Adrenal gland (tissue), 19 donors: ENCODE measurements at places on chromosomes 4 and X.

DNA sequence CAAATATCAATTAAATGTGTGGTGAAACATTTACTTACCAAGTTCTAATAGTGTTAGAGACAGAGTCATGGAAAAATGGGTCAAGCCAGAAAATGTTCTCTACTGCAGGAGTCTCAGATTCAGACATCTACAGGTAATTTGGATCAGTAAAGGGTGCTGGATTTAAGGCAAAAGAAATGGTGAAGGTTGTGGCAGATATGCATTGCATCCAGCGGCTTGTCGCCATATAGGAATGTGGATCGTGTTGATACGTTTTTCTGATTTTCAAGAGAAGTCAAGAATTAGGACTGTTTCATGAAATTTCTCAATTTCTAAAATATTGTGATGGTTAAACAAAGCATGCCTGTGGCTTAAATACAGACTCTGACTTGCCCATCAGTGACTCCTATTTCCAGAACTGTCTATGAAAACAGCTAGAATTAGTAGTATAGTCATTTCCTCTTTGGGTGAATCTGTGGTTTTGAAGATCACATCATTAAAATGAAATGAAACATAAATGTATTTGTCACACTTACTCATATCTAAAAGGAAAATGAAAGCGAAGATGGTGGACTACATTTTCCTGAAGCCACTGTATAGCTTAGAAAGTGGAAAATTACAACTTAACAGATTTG, 110.1 kb upstream of the VEGFC start:
- H3K4me3 ChIP-seq = no peak overlapping the region
- no peak overlapping the region for H3K27ac ChIP-seq
- no peak for DNase-seq
- no peaks in the 10 kb centered on the region for H3K27me3 ChIP-seq
- H3K36me3 ChIP-seq = no peaks in the 10 kb centered on the region
- H3K4me1 ChIP-seq = no peaks in the 10 kb centered on the region

DNA sequence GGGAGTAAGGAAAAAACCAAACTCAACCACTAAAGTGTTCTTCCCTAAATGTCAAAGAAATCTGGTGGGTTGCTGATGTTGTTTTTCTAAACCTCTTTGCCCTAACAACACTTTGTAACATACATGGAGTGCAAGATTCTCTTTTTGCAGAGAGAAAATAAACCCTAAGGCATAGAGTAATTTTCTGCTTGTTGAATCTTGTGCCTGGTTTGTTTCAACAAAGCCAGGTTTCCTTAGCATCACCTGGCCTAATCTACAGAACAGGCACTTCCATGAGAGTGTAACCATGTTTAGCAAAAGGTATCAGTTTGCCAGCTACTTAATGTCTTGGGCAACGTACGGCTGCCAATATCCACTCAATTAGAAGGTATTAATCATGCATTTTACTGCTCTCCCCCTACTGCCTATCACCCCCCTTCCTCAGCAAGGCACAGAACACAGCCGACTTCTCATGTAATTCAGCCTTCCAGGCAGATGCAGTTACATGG, 219.2 kb downstream of the MAML3 start:
- no peaks in the 10 kb centered on the region for H3K36me3 ChIP-seq
- no peak for DNase-seq
- H3K4me3 ChIP-seq = no peak overlapping the region
- H3K27ac ChIP-seq = no peak overlapping the region
- peaks cover 15% of the 10 kb centered on the region for H3K4me1 ChIP-seq
- no peaks in the 10 kb centered on the region for H3K27me3 ChIP-seq

- no peaks in the 10 kb centered on the region for H3K27me3 ChIP-seq
- DNase-seq = no peak
- H3K4me3 ChIP-seq = no peak overlapping the region
Measured at GRCh38 chr4:1040344-1041146, 29.1 kb downstream of the FGFRL1 start.

DNA sequence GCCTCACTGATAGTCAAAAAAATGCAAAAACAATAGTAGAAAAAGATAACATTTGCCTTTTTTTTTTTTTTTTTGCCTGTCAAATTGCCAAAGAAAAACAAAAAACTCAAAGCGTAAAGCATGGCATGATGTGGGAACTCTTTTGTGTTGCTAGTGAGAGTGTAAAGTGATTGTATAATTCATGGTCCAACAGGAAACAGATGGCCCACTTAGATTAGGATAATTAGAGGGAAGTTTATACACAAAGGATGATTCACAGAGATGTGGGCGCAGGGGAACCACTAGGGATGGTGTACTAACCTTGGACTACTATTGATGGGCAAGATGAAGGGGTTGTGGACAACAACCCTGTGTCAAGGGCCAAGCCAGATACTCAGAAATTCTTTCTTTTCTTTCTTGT, 16.4 kb downstream of the MCUB start:
- DNase-seq = no peak
- no peaks in the 10 kb centered on the region for H3K4me1 ChIP-seq
- no peak overlapping the region for H3K27ac ChIP-seq
- no peaks in the 10 kb centered on the region for H3K27me3 ChIP-seq
- no peak overlapping the region for H3K4me3 ChIP-seq

- peak; percentile 22 for DNase-seq
- no peaks in the 10 kb centered on the region for H3K27me3 ChIP-seq
- H3K4me1 ChIP-seq = no peaks in the 10 kb centered on the region
- no peak overlapping the region for H3K27ac ChIP-seq
- no peaks in the 10 kb centered on the region for H3K36me3 ChIP-seq
Measured at GRCh38 chr4:8506373-8507195, 66.0 kb downstream of the TRMT44 start.

DNA sequence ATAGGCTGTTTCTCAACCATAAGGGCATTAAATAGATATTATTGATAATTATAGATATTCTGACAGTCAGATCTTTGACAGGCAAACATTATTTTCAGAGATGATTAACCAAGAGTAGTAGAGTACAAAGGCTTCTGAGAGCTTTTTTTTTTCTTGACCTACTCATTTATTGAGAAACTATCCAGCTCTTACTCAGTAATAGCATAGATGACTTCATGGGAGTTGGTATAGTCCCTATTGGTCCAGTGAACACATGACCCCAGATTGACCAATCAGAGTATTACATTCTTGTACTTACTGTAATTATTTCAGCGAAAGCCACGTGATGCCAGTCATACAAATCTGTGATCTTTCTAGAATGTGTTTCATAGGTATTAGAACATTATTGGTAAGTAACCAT, 508.7 kb downstream of the FSTL5 start:
- H3K27ac ChIP-seq = no peak overlapping the region
- no peaks in the 10 kb centered on the region for H3K27me3 ChIP-seq

DNA sequence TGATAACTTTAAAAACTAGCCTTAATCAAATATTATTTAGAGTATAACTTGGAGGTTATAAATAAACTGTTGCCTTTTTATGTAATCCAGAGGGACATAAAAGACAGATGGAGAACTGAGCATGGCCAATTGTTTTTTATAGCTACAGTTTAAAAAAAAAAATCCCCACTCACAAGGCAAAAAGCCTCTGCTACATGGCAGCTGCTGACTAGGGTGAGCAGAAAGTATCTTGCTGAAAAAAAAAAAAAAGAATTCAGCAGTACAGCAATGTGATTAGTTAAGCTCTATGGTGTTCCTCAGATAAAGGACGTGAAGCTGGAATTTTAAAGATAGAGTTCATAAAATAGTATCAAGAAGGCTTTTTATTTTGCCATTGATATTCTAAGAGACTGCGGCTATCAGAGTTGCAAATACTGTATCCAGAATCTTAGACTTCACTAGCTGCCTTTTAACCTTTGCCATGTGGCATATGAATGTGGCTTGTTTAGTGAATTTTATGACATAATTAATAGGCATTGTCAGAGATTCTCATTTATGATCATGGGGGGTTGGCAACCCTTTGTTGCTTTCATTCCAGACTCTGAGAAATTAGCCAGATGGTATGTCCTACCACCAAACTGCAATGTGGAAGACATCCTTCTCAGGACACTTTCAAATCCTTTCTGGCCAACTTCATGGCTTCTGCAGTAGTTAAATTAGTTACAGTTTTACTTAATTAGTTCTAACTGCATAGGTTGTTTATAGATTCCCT, 498.0 kb downstream of the STPG2 start:
- H3K4me3 ChIP-seq = no peak overlapping the region
- no peaks in the 10 kb centered on the region for H3K4me1 ChIP-seq
- no peak for DNase-seq
- no peaks in the 10 kb centered on the region for H3K36me3 ChIP-seq

DNA sequence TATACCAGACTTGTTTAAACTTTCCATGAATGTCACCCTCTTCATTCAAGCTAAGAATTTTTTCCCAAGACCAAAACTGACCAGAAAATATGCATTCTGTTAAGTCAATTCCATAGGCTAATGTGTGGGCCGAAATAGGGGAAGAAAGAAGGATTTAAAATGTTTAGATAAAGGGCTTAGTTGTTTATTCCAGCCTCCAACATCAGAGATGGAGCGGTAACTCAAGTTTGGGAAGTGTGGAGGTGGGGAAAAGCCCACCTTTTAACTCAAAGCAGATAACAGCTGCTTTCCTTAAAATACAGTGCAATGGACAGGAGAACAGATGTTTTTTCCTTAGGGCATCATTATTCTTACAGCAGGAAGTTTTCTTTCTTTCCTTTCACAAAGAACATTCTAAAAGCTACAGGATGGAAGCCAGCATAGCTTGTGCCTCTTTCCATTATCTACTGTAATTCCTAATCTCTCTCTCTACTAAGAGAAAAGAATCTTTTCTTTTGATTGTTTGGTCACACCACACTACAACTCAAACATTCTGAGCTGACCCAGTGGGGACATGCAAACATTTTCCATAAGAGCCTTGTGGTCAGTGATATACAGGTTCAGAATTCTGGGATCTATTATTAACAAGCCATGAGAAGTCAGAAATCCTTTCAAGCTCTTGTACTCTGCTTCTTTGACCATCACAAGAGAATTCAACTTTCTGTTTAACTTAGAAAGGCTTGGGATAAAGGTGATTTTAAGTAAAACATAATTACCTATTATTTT, 101.6 kb downstream of the PDE5A start:
- no peak for DNase-seq
- H3K27ac ChIP-seq = no peak overlapping the region
- H3K36me3 ChIP-seq = no peaks in the 10 kb centered on the region
- no peaks in the 10 kb centered on the region for H3K27me3 ChIP-seq

- no peak overlapping the region for H3K27ac ChIP-seq
- no peak overlapping the region for H3K4me3 ChIP-seq
- peaks cover 20% of the 10 kb centered on the region for H3K4me1 ChIP-seq
- DNase-seq = no peak
- H3K27me3 ChIP-seq = peaks cover 4% of the 10 kb centered on the region
Measured at GRCh38 chrX:72624194-72624593, 51.6 kb upstream of the HDAC8 start.

- no peak for DNase-seq
- no peak overlapping the region for H3K4me3 ChIP-seq
- no peaks in the 10 kb centered on the region for H3K4me1 ChIP-seq
- H3K27me3 ChIP-seq = no peaks in the 10 kb centered on the region
Measured at GRCh38 chrX:18617407-18617750, 54.5 kb downstream of the RS1 start.

GRCh38 chrX:37812110-37812509, 32.3 kb downstream of the CYBB start:
- no peak overlapping the region for H3K4me3 ChIP-seq
- no peaks in the 10 kb centered on the region for H3K4me1 ChIP-seq
- no peaks in the 10 kb centered on the region for H3K36me3 ChIP-seq
- H3K27ac ChIP-seq = no peak overlapping the region
- peaks cover 22% of the 10 kb centered on the region for H3K27me3 ChIP-seq

DNA sequence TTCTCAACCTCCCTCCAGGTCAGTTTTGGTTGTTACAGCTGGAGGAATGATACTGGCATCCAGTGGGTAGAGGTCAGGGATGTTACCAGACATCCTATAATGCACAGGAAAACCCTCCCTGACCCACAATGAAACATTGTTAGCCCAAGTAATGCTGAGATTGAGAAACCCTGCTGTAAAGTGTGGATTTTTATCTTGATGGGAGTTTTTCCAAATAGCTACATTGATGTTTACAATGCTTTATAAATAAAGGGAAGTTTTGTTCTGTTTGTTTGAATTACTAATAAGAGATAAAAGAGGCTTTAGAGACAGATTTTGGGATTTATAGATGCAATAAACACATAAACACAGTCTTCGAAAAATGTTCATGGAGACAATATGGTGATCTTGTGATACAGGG, 194.0 kb upstream of the NUDT6 start:
- H3K4me1 ChIP-seq = no peaks in the 10 kb centered on the region
- no peak overlapping the region for H3K27ac ChIP-seq
- DNase-seq = no peak

- no peaks in the 10 kb centered on the region for H3K36me3 ChIP-seq
- no peaks in the 10 kb centered on the region for H3K27me3 ChIP-seq
- H3K4me1 ChIP-seq = no peaks in the 10 kb centered on the region
- no peak overlapping the region for H3K4me3 ChIP-seq
- DNase-seq = no peak
- H3K27ac ChIP-seq = no peak overlapping the region
Measured at GRCh38 chr4:107774681-107775080, 50.1 kb upstream of the SGMS2 start.

DNA sequence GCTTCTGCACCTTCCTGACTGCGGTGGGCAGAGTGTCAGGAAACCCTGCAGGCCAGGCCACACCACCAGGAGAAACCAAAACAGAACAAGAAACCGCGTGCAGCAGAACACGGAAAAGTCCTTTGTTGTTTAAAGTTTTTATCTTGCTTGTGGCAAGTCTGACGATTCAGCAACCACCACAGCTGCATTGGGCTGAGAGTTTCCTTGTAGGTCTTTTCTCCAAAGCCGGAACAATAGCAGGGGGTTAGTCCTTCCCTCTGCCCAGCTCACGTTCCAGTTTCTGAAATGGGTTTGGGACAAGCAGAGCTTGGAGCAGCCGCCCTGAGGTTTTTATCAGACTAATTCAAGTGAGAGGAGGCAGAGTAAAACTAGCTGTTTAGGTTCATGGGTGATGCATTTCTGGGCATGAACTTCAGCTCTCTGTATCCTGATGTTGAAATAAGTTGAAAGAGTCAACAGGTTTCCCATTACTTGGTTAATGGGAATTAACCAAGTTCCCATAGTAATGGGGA, 216.9 kb downstream of the PTTG2 start:
- no peaks in the 10 kb centered on the region for H3K36me3 ChIP-seq
- DNase-seq = peak; percentile 32
- H3K4me3 ChIP-seq = no peak overlapping the region

- H3K4me3 ChIP-seq = no peak overlapping the region
- H3K27me3 ChIP-seq = no peaks in the 10 kb centered on the region
- no peaks in the 10 kb centered on the region for H3K36me3 ChIP-seq
- no peak for DNase-seq
- H3K27ac ChIP-seq = no peak overlapping the region
Measured at GRCh38 chrX:1661048-1661921, 46.4 kb downstream of the ASMT start.

GRCh38 chrX:82541822-82542221, 966.3 kb upstream of the POU3F4 start:
- H3K27me3 ChIP-seq = peaks cover 8% of the 10 kb centered on the region
- H3K4me3 ChIP-seq = no peak overlapping the region
- no peaks in the 10 kb centered on the region for H3K4me1 ChIP-seq
- no peak overlapping the region for H3K27ac ChIP-seq

- H3K27ac ChIP-seq = no peak overlapping the region
- no peaks in the 10 kb centered on the region for H3K4me1 ChIP-seq
- no peaks in the 10 kb centered on the region for H3K27me3 ChIP-seq
Measured at GRCh38 chr4:126591583-126591982, 1041.2 kb upstream of the INTU start.
